Activated T-helper 2 cell treated with anti-CD3 and anti-CD28 coated beads, Interferon-gamma antibody, Interleukin-2, Interleukin-4, amounts not matched to agents 10 μg/mL and 5 μg/mL and 100 μg/mL, durations not matched to agents 14 hours and 24 hours and 36 hours (primary cell): ENCODE measurements at places on chromosomes 6 and 20. TPM values are rescaled to one million over a fixed set of nuclear protein-coding genes. Genes with fewer than 3 reads are reported as not detected.

GRCh38 chr20:44032583-44033331, 118.1 kb downstream of the TOX2 start:
- peaks cover 56% of the 10 kb centered on the region for H3K4me1 ChIP-seq
- no peak for DNase-seq
- no peak overlapping the region for H3K4me3 ChIP-seq
- no peak overlapping the region for H3K27ac ChIP-seq

DNA sequence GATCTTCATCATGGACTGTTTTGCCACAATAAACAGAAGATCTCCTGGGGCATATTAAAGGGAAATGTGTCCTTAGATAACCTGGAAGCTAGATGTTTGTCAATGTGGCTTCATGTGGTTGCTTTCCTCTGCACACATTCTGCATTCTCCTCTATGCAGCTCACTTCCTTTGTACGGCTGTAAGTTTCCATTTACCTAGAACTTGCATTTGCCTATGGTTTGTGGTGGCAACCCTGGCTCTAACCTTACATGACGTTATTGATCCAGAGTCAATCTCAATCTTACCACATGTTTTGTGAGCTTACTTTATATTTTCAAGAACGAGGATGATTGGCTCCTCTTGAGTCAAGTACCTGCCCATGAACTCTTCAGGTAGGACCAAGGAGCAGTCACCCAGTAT, 863.1 kb downstream of the MAFB start:
- H3K4me1 ChIP-seq: no peaks in the 10 kb centered on the region
- no peak overlapping the region for H3K4me3 ChIP-seq
- DNase-seq: no peak
- no peak overlapping the region for H3K27ac ChIP-seq
- no peaks in the 10 kb centered on the region for H3K27me3 ChIP-seq

The TP53TG5 gene
- total RNA-seq: not detected in 2 replicates

The BCAS1 gene
- not detected in 2 replicates for total RNA-seq

DNA sequence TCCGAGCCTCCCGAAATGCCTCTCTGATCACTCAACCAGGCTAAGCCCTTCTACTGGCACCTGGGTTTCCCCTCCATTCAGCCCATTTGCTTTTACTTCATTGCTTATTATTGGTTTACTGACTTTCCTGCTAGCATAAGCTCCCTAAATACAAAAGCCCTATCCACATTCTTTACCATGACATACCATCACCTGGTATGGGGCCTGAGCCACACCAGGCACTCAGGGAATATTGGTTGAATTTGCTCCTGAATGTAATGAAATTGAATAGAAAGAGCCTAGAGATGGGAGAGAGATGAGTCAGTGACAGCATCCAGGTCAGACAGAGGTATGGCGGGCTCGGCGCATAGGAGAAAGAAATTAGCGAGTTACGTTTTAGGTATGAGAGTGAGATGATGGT, 120.0 kb downstream of the CD164 start:
- DNase-seq: no peak
- no peaks in the 10 kb centered on the region for H3K36me3 ChIP-seq
- H3K4me3 ChIP-seq: no peak overlapping the region
- H3K27me3 ChIP-seq: peaks cover 2% of the 10 kb centered on the region
- no peaks in the 10 kb centered on the region for H3K4me1 ChIP-seq

GRCh38 chr6:108832738-108833137, 15.5 kb upstream of the ARMC2 start:
- H3K36me3 ChIP-seq: no peaks in the 10 kb centered on the region
- DNase-seq: no peak
- H3K27me3 ChIP-seq: peaks cover 18% of the 10 kb centered on the region
- peaks cover 19% of the 10 kb centered on the region for H3K4me1 ChIP-seq
- no peak overlapping the region for H3K27ac ChIP-seq
- no peak overlapping the region for H3K4me3 ChIP-seq

DNA sequence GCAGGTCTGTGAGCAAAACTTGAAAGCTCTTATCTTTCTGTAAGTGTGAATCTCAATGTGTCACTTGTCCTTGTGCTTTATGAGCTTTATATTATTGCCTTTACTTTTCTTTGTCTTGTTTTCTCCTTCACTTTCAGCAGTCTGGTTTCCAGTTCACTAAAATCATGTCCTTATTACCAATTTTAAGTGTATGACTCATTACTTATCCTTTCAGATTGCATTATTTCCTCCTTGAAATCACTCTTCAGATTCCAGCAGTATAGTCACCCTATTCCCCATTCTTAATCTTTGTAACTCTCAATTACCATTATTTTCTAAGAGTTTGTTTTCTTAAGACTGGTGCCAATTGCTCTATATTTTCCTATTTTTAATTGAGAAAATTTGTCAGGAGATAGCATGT, 117.4 kb upstream of the GRIK2 start:
- H3K27ac ChIP-seq: no peak overlapping the region
- no peaks in the 10 kb centered on the region for H3K36me3 ChIP-seq
- no peaks in the 10 kb centered on the region for H3K27me3 ChIP-seq
- no peaks in the 10 kb centered on the region for H3K4me1 ChIP-seq
- no peak for DNase-seq

DNA sequence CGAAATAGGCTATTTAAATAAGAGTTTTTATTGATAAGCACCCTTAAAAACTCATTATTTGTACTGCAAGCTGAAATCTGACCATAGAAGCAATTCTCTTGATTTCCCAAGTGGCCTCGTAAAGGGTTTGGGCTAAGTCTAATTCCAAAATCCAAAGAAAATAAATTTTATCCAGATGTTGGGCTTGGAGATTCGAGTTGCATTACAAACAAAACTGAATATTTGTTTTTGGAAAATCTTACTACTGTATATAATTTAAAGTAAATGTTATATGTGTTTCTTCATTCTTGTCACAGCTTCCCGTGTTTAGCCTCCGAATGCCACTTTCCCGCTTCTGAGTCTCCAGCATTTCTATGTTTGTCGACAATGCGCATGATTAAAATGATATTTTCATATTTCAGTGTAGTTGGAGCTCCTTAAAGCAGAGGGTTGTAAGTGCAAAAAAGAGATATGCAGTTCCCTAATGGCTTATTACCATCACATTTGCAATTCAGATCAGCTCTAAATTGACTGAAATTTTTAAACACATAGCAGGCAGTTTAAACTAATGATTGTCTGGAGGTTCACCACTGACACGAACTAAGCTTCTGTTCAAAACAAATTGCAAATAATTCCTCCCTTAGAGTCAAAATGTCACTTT, 47.0 kb downstream of the PRL start:
- H3K27me3 ChIP-seq: no peaks in the 10 kb centered on the region
- no peak for DNase-seq
- H3K27ac ChIP-seq: no peak overlapping the region
- H3K4me1 ChIP-seq: no peaks in the 10 kb centered on the region
